ENCODE measurements at places on chromosomes 1 and 21.

DNA sequence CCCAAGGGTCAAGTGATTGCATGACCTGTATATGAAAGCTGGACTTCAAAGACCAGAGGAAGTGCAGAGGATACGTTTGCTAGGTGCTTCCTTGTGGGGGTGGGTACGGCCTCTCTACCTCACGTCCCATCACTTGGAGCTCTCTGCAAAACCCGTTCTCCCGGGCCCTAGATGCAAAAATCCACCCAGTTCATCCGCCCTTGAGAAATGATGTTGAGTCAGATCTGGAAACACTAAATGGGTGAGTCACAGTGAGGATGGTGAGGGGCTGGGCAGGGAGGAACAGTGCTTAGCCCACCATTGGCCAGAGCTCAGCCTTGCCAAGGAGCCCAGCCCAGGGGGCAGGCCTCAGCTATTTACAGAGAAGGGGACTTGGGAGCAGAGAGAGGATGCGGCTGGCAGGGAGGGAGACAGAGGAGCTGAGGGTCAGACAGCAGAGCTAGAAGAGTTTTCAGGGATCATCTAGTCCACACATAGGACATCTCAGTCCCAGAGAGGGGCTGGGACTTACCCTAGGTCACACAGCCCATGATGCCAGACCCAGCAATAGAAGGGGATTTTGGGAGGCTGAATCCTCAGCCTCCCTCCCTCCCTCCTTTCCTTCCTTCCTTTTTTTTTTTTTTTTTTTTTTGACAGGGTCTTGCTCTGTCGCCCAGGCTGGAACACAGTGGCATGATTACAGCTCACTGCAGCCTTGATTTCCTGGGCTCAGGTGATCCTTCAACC lies 14.6 kb downstream of the ARHGEF10L start:
- DNase-seq = no peak

- DNase-seq = no peak
Measured at GRCh38 chr1:81596341-81596740, 204.4 kb upstream of the ADGRL2 start.

DNA sequence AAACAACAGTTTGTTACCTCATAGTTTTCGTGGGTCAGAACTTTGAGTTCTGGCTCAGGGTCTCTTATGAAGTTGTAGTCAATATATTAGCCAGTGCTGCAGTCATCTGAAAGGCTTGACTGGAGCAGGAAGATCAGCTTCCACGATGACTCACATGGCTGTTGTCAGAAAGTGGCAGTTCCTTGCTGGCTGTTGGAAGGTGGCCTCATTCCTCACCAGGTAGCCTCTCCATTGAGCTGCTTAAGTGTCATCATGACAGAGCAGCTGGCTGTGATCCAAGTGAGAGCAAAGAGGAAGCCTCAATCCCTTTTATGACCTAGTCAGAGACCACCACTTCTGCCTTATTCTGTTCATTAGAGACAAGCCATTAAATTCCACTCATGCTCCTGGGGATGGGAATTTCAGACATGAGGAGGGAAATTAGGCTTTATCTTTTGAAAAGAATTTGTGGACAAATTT lies 5.6 kb downstream of the OSBPL9 start:
- DNase-seq = no peak

DNA sequence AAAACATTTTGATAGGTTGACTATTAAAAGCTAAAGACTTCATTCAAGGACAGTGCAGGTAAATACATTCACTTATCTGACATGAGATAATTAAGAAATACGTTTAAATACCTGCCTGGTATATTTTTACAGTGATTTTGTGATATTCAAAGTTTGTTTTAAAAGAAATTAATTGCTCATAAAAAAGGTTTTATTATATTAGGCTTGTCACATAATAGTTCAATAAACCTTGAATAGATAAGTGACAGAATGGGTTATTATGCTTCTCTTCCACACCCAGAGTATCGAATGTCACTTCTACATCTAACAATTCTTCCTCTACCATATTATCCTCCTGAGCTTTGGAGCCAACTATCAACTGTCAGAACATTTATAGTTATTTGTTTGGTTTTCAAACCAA lies 60.0 kb downstream of the LTN1 start:
- DNase-seq = no peak

DNA sequence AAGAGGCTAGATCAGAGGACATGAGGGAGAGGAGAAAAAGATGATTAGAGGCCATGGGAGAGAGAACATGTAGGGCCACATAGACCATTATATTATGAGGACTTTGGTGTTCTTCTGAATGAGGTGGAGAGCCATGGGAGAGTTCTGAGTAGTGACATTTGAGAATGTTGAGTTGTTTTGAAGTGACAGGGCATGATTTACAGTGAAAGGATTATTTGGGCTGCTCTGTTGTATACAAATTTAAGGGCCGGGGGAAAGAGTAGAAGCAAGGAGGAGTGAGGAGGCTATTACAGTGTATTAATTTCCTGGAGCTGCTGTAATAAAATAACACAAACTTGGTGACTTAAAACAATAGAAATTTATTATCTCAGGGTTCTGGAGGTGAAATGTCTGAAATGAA lies 102.5 kb upstream of the RGS4 start:
- no peak for DNase-seq

- DNase-seq = no peak
Measured at GRCh38 chr21:44279354-44280260, 6.1 kb upstream of the AIRE start.
